AG09309 (cell line): ENCODE measurements at places on chromosomes 7 and 10.

- no peak for DNase-seq
These were observed 638 bp downstream of the EGR2 start for GRCh38 chr10:62815381-62816075.

- no peak for DNase-seq
These were observed 12.7 kb downstream of the MYOF start for GRCh38 chr10:93469454-93469853.

- no peak for DNase-seq
These were observed 41.2 kb upstream of the EPHB6 start for GRCh38 chr7:142813699-142814098.

- DNase-seq: no peak
These were observed 1.9 kb upstream of the GAL3ST4 start for GRCh38 chr7:100170101-100170897.

DNA sequence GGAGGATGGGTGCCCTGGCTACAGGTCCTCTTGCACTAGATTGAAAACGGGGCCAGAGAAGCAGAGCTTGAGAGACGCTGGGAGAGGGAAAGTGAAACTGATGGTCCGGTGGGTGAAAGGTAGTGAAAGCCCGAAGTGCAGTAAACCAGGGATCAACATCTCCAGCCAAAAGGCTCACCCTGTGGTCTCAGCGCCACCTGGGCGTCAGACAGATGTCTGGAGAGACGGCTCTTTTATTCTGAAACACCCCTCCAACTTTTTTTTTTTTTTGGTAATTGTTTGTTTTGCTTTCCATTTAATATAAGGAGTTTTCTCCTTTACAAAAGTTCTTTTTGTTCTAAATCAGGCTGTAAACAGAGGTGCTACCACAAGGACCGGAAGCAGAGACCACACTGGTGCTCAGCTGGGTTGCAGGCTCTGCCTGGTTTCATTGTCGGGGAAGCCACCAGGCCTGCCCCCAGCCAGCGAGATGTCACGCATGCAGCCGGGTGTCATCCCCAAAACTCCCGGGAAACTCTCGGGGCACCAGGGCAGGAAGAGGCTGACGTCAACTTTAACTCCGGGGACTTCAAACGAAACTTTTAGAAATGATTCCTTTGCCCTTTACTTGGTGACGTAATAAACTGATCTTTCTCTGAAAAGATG lies 11.2 kb downstream of the IL2RA start:
- DNase-seq: no peak

DNA sequence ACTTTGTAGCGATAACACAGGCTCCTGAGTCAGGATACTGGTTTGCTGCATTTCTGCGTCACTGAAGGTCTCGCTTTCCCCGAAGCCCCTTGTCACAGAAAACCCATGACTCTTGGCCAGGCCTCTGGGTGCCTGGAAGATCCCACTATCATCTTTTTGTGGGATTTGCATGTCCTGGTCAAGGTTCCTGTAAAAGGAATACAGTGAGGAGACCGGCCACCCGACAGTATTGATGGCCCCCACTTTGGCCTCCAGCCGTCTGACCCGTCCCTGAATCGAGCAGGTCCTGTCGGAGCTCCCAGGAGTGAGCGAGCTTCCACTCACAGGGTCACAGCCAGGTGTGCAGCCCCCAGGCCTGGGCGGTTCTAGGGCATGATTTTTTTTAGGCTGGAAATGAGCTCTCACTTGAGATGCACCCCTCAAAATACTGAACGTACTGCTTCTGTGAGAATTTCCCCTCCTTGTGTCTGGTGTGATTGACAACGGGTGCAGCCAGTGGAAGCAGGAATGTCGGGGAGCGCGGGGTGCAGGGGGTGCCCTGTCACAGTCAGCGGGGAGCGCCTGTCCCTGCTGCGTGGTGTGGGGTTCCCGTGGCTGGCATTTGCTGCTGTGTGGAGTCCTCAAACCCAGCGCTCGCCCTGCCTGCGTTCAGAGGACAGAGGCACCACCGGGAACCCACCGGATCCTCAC lies 75.8 kb downstream of the DNAJB6 start:
- DNase-seq: no peak
